Dermis microvascular lymphatic vessel endothelial cell (primary cell): ENCODE measurements at places on chromosomes 11 and 22. TPM values are rescaled to one million over a fixed set of nuclear protein-coding genes. Genes with fewer than 3 reads are reported as not detected.

SCUBE1 gene
- 0.51 and 0.89 TPM in 2 replicates for total RNA-seq

DNA sequence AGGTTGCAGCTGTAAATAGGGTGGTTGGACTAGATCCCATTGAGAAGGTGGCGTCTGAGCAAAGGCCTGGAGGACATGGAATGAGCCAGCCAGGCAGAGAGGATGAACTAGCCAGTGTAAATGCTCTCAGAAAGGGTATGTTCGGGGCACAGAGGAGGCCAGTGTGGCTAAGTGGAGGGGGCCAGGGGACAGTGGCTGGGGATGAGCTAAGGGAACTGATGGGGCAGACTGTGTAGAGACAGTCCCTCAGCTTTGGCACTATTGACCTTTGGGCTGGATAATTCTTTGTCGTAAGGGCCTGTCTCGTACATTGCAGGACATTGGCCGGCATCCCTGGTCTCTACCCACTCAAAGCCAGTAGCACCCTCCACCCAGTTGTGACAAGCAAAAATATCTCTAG is 43.7 kb upstream of the ISX start:
- no peak for DNase-seq

- DNase-seq, result no peak
Measured at GRCh38 chr11:123584186-123584585, 70.2 kb downstream of the SCN3B start.

- DNase-seq, result no peak
Measured at GRCh38 chr11:111785886-111786412, 19.8 kb upstream of the PPP2R1B start.

GRCh38 chr22:43177479-43177878 is 9.5 kb downstream of the TTLL12 start:
- DNase-seq, result no peak

- DNase-seq, result no peak
Measured at GRCh38 chr11:76105637-76106036, 100.7 kb downstream of the WNT11 start.

- no peak for DNase-seq
Measured at GRCh38 chr11:64711138-64711955, 11.7 kb downstream of the NRXN2 start.
